ENCODE measurements at places on chromosomes 11 and 22.

- DNase-seq, result no peak
Measured at GRCh38 chr22:50282361-50283155, 12.4 kb upstream of the MAPK11 start.

DNA sequence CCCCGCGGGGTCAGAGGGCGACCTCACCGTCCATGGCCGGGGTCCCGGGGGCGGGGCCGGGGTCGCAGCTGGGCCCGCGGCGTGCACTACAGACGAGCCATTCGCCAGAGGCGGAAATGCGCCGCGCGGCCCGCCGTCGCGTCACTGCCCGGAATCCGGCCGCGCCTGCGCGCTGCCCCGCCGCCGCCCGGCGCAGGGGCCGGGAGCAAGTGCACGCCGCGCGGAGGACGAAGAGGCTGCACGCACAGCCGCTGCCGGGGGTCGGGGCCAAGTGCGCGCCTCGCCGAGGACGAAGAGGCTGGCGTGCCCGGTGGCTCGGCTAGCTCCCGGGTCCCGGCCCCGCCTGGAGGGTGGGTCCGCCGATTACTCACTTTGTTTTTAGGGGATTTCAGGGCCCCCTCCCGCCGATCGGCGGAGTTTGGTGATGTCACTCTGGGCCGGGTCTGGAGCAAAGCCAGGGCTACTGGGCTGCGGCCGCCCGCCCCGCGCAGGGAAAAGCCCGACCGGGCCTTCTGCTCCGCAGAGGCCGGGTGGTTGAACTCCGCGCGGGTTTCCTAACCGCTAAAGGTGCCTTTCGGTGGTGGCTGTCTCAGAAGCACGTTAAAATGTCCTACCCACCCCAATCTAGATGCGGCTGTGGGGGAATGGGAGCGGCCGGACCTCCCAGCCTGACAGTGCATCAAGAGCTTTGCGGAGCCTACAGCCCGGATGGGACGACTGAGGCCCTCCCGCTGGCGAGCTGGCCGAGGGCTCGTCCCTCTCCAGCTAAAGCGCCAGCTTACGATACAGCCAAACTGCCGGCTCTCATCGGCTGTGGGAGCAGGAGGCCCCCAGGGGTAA, at the start of gene RELA:
Gene RELA (minus strand): TSS at position 118 of the 840 bp plus-strand sequence. CDS start 84 bp downstream, at position 34.
- peak; percentile 93 for DNase-seq

DNA sequence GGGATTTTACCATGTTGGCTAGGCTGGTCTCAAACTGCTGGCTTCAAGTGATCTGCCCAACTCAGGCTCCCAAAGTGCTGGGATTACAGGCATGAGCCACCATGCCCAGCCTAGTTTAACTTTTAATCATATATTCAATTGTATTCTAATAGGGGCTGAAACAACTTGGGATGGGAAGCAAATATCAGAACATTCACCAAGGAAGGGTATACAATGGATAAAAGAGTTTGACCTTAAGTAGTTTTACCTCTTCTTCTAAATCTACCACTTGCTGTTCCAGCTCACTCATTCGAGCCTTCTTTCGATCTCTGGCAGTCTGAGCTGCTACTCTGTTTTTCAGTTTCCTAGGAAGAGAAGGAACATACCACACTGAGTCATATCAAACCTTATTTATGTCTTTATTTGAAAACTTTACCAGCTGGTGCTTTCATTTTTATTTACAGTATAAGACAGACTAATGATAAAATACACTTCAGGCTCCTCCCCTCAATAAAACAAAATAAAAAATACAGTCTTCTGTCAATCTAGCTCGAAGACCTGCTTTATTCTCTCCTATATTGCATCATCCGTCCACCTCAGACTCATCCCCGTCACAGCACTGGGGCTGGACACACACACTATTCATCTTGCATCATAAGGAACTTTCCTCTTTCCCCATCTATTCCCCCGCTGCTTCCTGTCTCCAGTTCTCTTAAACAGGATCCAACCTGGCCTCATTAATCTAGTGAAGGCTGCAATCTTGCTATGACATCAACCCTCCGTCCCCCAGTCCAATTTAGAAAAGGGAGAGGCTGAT, 1.4 kb downstream of the XBP1 start:
- peak; percentile 56 for DNase-seq

GRCh38 chr11:68311160-68312116, 953 bp upstream of the LRP5 start:
- no peak for DNase-seq

GRCh38 chr11:66956689-66957290, 1.4 kb downstream of the PC start:
- peak; percentile 33 for DNase-seq

GRCh38 chr22:30922151-30922611, 46.4 kb downstream of the MORC2 start:
- DNase-seq, result peak; percentile 84

- DNase-seq, result no peak
Measured at GRCh38 chr11:118129471-118130172, 23.0 kb downstream of the SCN4B start.

GRCh38 chr11:36540998-36541397, 26.8 kb upstream of the RAG1 start:
- DNase-seq, result no peak

- DNase-seq, result no peak
Measured at GRCh38 chr11:8732748-8733241, 50.2 kb downstream of the RPL27A start.

DNA sequence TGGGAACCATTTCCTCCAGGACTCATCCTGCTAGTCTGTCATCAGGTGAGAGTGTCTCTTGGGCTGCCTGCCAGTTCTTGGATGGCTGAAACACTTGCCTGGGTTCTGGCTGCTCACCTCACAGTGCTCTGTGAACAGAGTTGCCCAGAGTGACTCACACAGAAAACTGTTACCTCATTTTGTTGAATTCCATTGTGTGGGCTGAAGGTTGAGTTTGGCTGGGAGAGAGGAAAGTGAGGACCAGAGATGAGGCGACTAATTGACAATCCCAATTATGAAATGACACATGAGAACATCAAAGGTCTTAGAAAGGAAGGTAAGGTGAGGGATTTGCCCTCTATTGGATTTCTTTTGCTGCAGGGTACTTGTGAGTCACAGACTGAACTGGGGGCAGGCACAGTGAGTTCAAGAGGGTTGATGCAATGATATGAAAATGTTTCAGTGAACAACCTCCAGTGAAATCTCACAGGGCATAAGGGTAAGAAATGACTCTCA, 20.2 kb upstream of the CALCB start:
- DNase-seq, result no peak

- DNase-seq, result no peak
Measured at GRCh38 chr11:79461144-79461543, 20.3 kb upstream of the TENM4 start.

DNA sequence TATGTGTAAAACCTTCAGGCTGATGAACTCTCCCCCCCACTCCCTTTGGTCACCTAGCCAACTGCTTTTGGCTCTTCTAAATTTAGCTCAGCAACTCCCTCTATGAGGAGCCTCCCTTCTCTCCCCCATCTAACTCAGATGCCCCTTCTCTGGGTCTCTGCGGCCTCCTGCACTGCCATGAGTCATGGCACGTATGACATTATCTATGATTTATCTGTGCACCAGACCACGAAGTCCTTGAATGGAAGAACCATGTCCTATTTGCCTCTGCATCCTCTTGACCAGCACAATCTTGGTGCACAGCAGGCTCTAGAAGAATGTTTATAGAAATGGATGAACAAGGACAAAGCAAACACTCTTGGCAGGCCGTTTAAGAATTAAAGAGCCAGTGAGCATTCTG, 46.0 kb downstream of the RPL27A start:
- no peak for DNase-seq

- DNase-seq, result no peak
Measured at GRCh38 chr11:1234771-1235305, 12.0 kb downstream of the MUC5B start.

DNA sequence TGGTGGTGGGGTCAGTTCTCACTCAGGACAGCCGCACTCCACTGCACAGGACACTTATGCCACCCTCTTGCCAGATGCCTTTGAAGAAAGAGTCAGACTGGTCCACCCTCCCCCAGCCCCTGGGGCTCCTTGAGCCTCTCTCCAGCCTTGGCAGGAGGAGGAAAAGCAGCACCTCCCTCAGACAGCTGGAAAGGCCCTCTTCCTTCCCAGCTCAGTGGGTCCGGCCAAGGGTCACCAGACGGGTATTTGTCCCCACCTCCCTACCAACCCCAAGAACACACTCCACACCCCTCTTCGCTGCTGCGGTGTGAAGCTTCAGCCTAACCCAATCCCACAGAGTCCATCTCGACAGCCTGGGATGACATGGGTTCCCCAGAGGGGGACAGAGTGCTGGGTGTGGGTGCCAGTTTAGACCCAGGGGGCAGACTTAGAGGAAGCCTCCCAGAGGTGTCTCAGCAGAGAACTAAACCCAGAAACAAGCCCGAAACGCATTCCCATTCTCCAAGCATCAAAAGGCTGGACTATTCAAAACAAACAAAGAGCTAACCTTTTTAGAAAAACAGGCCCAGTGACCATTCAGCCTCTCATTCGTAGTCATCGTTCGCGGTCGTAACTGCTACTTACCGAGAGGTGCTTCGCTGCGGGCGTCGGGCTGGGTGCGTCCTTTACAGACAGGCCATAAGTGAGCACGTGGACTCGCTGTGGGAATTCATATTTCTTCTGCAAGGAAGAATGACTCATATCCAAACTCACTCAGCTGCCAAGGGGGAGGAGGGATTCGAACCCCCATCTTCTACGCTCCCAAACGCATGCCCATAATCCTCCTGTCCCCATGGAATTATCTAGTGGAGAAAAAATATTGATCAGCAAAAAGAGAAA, 57.5 kb upstream of the ANO1 start:
- DNase-seq, result no peak

- DNase-seq, result peak; percentile 42
Measured at GRCh38 chr11:134069426-134070341, 812 bp downstream of the JAM3 start.

Data from activated T-cell treated with anti-CD3 and anti-CD28 coated beads, Interleukin-2, amount 50 U/mL, for 24 hours (primary cell).